Peyer's patch (tissue), 4 donors: ENCODE measurements at places on chromosomes 2 and 18. TPM values are rescaled to one million over a fixed set of nuclear protein-coding genes. Genes with fewer than 3 reads are reported as not detected.

- DNase-seq = no peak
These were observed 13.3 kb downstream of the PRKCE start for GRCh38 chr2:45664635-45665261.

GRCh38 chr2:10599921-10600320 is 89.9 kb downstream of the NOL10 start:
- no peak for DNase-seq

The ABCG5 gene
- total RNA-seq = 1.7 TPM

The EGR4 gene
- total RNA-seq = not detected

The SERPINB10 gene
- total RNA-seq = not detected

DNA sequence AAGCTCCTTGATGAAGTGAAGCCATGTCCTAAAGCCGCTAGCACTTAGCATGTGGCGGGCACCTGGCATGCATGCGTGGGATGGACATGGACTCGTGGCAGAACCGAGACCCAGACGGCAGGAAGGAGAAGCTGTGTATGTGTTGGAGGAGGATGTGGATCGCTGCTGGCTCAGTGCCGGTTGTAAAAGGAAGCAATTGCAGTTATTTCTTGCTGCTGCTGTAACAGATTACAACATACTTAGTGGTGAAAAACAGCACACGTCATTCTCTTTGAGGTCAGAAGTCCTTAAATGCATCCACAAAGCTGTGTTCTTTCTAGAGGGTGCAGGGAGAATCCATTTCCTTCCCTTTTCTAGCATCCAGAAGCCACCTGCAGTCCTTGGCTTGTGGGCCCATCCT is 74.6 kb downstream of the AGAP1 start:
- no peak for DNase-seq

DNA sequence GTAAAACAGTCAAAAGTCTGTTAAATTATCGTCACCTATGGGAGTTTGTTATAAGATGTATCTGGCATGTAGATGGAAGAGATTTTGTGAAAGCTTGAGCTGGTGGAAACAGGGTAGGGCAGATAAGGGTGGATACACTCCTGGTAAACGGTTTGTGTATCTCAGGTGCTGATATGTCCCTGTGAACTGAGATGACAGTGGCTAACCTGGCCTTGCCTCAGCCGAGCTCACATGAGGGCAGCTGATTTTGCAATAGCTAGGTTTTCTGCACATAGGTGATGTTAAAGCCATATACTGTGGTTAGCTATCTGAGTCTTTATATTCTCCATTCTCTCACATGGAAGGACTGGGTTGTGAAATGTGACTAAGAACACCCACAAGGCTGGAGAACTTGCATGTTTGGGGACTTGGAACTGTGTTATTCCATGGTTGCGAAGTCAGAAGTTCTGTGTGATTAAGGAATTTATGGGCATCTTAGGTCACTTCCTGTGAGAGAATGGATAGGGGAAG is 205.1 kb downstream of the TPGS2 start:
- DNase-seq = no peak

- DNase-seq = no peak
These were observed 143.0 kb downstream of the ABCA12 start for GRCh38 chr2:214995409-214995808.

- DNase-seq = no peak
These were observed 125.6 kb downstream of the CTNNA2 start for GRCh38 chr2:79638410-79638809.

DNA sequence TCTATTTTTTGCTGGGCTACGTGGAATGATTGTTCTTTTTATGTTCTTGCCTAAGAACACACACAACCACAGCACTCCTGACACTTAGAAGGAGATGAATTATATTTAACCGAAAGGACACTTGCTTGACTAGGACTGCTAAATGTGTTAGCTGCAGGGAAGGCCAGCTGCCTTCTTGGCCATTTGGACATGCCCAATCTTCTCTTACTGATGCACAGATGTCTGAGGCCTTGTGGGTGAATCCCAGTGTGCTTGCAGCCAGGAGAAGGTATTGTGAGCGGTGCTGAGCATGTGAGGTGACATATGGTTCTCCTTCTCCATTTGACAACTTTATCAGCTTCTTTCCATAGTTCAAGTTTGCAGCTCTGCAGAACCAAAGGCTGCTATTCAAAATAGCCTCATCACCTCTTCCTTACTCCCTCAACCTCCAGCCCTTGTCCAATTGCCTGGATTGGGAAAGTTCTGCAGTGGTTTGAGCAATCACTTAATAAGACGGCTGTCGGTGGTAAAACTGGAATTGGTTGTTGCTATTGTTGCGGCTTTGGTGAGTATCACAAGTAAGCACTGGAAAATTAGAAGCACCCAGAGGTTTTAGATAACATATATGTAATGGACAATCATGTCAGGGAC is 1113.3 kb downstream of the TSN start:
- DNase-seq = no peak

DNA sequence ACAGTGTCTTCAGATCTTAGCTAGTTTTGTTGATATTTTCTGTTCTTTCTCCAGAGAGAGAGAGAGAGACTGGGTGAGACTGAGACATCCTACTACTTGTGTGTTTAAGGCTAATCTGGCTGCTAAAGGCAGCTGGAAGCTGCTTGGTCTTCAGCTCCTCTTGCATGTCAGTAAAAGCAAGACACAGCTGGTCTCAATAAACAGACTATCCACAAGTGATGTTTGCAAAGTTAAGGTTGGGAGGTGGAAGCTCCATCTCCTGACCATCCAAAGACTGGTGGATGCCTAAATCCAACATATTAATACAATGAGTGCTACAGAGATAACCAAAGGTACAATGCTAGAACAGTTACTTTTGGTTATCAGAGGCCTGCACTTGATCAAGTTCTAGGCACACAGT is 17.8 kb downstream of the ERFE start:
- DNase-seq = no peak

- no peak for DNase-seq
These were observed 1104.0 kb upstream of the PIK3C3 start for GRCh38 chr18:40851014-40851429.

DNA sequence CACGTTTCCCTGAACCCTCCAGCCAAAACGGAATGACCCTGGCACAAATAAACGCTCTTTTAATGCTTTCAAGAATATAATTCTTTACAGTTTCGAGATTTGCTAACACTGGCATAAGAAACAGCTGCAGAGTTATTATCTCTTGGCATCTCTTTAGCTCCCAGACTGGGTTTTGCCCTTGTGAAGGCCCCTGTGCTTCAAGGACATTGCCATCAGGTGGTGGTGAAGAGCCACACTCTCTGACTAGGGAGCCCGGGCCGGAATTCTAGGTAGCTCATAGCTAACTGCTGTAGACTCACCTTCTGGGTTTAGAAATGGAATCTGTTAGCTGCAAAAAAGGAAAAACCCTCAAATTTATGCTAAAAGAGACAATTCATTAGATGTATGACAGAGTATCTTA is 13.3 kb upstream of the GALNT14 start:
- DNase-seq = no peak

- DNase-seq = no peak
These were observed 88.8 kb downstream of the STK39 start for GRCh38 chr2:168158586-168158985.

DNA sequence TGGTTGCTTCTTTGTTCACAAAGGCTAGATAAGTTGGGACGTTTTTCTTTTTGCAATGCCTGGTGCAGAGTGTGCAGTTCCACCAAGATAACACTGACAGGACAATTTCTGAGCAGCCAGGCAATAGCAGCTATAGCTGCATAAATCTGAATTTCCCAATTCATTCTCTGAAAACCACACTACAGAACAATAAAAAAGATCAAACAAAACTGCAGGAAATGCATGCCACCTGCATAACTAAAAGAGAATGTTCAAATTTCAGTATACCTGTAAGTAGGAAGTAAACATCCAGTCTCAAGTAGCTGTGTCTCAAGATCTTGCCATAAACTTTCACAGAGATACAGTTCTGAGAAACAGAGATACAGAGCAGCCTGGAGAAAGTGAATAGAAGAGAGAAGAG is 5.3 kb upstream of the KCTD18 start:
- no peak for DNase-seq

DNA sequence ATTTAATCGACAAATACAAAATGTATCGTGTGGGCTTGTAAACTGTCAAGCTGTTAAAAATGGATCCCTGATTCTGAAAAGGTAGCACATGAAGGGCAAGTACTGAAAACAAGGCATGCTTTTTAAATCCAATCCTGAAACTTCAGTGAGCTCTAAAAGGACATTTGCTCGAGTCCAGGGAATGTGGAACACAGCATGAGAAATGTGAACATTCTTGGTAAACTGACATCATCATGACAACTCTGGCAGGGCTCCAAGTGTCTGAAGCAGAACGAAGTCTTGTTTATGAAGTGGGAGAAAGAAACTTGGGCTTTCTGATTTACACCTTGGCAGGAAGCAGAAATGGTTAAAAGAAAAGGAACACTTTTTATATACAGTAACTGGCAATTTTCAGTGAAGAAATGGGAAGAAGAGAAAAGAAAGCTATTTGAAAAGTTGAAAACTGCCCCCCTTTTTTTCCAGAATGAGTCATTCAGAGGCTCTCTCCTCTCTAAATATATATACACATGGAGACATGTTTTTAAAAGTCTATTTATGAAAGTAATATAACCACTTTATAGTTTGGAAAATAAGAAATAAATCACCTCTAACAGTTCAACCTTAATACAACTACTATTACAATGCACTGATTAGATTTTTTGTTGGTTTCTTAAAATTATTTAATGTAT is 120.8 kb downstream of the GAREM1 start:
- DNase-seq = no peak

- no peak for DNase-seq
These were observed 15.0 kb upstream of the DGUOK start for GRCh38 chr2:73911548-73912208.

DNA sequence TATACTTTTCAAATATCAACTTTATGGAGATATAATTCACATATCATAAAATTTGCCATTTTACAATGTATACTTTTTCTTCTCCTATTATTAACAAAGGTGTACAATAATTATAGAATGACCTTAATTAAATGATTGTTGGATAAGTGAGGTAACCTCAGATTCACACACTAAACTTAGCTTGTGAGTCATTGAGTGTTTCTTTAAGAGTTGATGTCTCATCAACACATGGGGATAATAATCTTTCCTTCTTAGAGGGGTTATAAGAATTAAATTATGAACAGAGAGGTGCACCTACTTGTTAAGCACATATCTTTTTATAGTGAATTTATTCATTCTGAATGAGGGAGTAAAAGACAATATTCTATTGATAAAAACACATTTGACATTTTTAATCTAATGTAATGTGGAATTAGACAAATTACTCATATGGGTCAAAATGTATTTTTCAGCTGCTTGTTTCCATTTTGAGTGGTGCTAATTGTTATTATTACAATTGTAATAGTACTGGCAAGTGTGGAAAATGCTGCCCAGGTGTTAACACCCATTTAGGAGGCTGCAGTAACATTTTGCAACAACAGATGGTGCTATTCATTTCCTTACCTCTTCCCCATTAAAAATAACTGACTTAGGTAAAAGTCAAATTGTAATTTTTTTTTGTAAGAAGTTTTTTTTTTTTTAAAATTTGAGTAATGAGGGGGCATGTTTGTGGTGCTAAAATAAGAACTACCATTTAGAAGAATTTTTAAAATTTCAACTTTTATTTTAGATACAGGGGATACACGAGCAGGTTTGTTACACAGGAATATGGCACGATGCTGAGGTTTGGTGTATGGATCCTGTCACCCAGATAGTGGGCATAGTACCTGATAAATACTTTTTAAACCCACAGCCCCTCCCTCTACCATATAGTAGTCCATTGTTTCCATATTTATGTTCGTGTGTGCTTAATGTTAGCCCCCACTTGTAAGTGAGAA is 32.1 kb upstream of the DYNAP start:
- DNase-seq = no peak

GRCh38 chr2:75389271-75389670 is 171.5 kb downstream of the EVA1A start:
- DNase-seq = no peak

GRCh38 chr2:234044157-234044556 is 6.3 kb upstream of the SPP2 start:
- no peak for DNase-seq

- DNase-seq = no peak
These were observed 219.2 kb upstream of the RGPD4 start for GRCh38 chr2:107607473-107607872.

The CYP26B1 gene
- total RNA-seq = 8.3 TPM

- no peak for DNase-seq
These were observed 360.0 kb upstream of the KCNJ3 start for GRCh38 chr2:154338352-154338967.

The POMC gene
- total RNA-seq = not detected
